ENCODE measurements at places on chromosomes 3 and 15.

DNA sequence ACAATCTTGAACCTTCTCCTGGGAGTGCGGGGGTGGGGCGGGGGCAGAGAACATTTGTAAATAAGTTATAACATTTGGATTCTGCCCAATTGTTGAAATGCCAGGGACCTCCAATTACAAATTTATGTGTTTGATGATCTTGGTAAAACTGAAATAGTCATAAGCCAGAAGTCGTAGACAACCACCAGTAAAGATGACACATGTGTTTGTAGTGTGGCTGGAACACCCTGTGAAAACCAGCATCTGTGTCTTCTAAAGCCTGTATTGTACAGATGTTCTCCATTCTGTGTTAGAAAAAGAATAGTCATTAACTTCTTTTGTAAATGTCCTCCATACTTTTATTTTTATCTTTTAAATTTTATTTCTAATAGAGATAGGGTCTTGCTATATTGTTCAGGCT lies 61.8 kb downstream of the ARIH1 start:
- no peak for ATAC-seq

DNA sequence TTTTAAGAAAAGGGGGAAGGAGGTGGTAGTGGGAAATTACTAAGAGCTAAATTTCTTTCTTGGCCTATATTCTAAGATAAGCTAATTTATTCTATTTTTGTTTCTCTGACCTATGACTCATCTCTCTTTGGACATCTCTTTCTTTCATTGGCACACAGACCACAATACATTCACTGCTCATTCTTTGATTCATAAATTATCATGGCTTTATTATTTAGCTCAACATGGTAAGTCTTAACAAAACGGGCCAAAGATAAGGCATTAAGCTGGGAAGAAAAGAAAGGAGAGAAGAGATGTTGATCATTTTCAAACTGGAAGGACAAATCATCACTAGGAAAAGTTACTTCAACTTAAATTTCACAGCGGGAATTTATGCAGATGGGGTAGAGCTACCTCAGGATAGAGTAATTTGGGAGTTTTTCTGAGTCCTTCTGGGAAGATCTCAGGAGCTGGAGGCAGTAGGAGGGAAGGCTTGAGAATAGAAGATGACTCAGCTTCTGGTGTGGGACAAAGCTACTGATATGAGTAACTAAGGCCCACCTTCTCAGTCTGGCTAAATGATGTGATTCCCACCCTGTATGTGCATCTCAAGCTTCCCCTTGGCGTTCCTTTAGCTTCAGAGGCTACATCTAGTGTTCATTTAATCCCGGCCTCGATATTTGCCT lies 7.5 kb upstream of the ALCAM start:
- peak; percentile 39 for ATAC-seq

DNA sequence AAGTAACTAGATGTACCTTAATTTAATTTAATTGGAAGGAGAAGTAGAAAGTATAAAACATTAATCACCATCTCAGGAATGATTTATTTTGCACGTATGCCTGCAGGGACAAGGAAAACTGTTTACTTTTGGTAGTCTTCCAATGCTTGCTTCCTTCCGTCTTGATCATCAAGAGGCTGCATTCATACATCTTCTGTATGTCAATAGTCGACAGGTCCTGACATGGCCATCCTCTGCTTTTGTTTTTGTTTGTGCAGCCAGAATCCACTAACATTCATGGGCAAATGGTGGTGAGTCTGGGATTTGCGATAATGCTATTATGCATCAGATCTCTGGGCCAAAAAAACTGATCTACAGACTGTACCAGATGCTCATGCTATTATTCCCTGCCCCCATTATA lies 56.6 kb upstream of the ZPLD1 start:
- ATAC-seq: no peak

GRCh38 chr3:122092460-122093165 lies 37.5 kb downstream of the CD86 start:
- peak; percentile 74 for ATAC-seq

GRCh38 chr3:152200476-152201420 lies 68.0 kb upstream of the MBNL1 start:
- peak; percentile 62 for ATAC-seq

All from SK-N-SH treated with all-trans-retinoic acid at 6 μM for 48 hours (cell line).